Amniotic epithelial cell (primary cell): ENCODE measurements at places on chromosomes 5 and 9.

DNA sequence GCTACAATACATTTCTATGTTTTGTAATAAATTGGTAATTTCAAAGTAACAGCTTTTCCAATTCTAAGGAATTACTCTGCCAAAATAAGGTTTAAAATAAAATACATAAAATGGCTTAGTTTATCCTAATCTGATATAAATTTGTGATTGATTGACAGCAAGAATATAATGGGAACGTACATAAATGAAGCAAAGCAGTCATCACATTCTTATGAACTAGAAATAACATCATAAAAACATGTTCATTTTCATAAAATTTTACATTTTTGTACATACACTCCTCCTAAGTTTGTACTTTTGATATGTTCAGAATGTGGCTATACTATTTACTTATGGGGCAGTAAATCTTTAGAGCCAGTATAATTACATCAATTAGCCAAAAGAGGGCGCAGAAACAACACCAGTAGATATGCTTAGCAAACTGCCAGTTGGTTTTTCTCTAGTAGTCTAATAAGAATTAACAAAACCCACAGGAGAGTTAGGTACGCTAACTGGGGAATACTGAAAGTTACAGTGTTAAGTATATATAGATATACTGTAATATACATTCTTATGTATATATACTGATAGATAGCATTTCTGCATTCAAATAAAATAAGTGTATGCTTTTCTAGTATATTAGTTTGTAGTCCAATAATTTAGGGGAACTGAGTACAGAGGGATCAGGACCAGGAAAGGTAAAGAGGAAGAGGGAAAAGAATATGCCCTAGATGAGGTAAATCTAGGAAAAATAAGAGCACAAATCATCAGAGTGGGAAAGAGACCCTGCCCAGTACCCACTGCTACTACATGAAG, 76.8 kb downstream of the ZDHHC21 start:
- peak; percentile 67 for DNase-seq

DNA sequence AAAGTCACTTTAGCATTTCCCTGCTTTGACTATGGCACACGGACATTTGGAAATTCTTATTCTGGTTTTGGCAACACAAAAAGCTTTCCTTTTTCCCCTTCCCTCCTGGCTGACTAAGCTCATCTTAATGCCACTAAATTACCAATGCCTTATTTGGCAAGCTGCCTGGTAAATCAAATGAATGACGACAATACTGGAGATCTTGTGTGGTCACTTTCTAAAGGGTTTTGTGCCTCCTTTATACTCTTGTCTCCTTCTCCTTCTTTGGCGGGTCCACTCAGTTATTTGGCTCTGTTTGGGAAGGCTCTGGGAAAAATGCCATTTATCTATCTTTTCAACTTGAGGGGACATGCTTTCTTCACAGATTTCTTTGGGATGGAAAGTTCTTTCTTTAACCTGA, 34.9 kb downstream of the SH3GL2 start:
- DNase-seq = peak; percentile 3

- no peak for DNase-seq
Observed at GRCh38 chr5:127840809-127841208, 137.6 kb downstream of the CCDC192 start.

- DNase-seq = no peak
Observed at GRCh38 chr5:150117945-150118560, 31.7 kb upstream of the CSF1R start.

GRCh38 chr5:850511-851006, at the start of gene ZDHHC11:
TSS of gene ZDHHC11 (minus strand) at chr5:850986. CDS start at chr5:850602, 384 bp downstream.
- no peak for DNase-seq
